ENCODE measurements at places on chromosomes 5 and 9.

DNA sequence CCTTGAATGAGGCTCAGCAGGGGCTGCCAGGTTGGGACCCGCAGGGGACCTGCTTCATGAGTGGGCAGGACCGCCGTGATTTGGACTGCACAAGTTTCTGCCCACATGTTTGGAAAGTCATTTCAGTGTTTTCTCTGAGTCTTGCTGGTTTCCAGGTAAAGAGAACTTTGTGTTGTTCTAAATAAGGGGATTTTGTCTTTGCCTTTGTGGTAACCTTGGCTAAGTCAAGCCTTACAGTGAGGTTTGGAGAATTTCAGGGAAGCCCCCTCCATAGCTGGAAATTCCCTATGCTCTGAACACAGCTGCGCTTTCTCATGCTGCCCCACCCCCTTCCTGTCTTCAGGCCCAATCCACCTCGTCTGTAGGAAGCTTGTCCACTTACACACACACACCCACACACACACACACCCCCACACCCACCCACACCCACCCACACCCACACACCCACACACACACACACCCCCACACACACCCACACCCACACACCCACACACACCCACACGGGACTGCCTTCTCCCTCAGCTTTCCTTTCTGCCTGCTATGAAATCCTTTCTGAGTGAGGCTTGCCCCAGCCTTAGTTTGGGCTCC is 270.1 kb downstream of the HSPA4 start:
- DNase-seq = no peak

DNA sequence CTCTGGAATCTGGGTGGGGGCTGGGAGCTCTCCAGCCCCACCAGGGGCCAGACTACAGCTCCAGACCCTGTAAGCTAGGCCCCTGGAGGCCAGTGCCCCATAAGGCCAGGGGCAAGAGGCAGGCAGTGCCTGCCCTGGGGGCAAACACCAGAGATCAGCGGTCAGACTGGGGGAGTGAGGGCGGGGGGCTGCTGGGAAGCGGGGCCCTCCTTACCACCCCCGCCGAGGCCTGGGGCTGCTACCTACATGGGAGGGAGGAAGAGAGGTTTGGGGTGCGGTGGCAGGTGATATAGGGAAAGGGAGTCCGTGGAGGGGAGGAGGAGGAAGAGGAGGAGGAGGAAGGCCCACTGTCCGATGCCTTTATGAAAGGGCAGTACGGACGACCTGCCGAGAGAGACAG is 12.7 kb downstream of the PRR7 start:
- no peak for DNase-seq

GRCh38 chr5:40781843-40782409 is 16.2 kb downstream of the PRKAA1 start:
- no peak for DNase-seq

GRCh38 chr5:142830241-142831008 is 60.2 kb downstream of the ARHGAP26 start:
- DNase-seq = no peak

DNA sequence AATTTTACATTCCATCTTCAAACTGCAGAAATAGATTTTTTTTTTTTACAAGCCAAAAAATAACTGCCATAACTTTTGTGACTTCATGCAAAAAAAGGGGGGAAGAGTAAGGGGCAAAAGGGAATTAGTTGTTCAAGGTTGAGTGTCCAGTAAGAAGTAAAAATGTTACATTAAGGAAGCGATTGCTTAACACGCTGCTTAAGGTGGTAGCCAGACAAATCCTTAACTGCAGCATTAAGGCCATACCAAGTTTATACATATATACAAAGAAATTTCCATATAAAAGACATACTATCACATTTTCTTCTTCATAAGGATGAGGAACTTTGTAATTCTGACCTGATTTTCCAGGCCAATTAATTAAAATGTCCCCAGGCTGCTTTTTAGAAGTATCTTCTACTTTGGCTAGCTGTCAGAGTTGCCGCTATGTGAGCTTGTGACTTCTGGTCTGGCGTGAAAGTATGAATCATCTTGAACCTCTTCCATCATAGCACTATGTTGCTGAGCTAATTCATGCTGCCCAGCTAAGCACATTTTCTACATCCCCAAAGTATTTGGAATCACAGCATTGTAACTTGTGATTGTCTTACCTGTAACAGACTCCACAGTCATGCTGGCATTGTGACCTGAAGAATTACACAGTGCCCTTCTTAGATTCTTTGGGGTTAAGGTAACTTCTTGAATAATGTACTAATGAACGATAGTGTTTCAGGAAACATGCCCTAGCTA is 40.0 kb downstream of the G3BP1 start:
- no peak for DNase-seq

- DNase-seq = no peak
Observed at GRCh38 chr9:37715260-37715659, 38.3 kb upstream of the TRMT10B start.

DNA sequence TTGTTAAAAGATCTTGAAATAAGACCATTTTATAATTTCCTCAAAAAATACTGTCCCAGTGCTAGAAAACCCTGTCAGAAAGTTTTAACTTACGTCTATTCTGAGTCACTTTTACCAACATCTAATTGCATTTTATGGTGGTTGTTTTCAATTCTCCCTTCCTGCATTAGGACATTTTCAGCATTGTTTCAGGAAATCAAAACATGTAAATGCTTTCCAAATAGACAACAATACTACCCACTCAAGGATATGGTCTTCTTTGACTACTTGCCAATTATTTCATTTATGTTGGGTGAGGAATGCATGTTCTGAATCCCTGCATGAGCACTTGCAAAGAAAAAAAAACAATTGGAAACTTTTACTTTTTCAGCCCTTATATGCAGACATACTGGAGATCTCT is 284.6 kb upstream of the PDE4D start:
- no peak for DNase-seq

- DNase-seq = no peak
Observed at GRCh38 chr5:165143741-165144140, 1638.3 kb downstream of the MAT2B start.

DNA sequence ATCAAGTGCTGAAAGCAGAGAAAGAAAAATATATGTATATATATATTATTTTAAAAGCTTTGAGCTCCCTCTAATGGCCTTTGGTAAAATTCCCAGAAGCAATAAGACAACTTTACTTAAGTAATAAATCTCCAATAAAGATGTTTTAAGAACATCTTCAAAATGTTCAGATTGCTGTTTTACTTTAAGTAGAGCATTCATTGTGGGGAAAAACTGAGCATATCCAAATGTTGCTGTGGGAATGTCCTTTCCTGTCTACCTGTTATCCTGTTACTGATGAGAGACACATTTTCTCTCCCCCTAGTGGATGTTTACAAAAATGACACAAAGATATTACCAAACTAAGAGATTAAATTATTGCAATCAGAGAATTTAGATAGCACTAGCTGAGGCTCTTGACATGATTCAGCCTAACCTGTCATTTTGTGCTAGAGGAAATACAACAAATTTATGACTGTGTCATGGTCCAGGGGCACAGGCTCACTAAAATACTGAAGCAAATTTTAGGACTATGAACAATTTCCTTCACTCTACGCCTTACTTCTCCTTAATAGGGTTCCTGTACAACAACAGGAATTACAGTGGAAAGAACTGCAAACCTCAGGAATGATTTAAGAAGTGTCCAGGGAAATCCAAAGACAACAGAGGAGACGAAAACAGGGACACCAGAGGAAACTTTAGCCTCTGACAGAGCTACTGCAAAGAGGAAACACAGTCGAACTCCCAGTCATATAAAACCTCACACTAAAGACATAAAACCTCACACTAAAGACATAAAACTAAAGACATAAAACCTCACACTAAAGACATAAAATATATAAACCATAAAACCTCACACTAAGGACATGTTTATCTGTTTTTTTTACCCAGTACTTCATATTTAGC is 24.3 kb upstream of the PRRC1 start:
- DNase-seq = no peak

DNA sequence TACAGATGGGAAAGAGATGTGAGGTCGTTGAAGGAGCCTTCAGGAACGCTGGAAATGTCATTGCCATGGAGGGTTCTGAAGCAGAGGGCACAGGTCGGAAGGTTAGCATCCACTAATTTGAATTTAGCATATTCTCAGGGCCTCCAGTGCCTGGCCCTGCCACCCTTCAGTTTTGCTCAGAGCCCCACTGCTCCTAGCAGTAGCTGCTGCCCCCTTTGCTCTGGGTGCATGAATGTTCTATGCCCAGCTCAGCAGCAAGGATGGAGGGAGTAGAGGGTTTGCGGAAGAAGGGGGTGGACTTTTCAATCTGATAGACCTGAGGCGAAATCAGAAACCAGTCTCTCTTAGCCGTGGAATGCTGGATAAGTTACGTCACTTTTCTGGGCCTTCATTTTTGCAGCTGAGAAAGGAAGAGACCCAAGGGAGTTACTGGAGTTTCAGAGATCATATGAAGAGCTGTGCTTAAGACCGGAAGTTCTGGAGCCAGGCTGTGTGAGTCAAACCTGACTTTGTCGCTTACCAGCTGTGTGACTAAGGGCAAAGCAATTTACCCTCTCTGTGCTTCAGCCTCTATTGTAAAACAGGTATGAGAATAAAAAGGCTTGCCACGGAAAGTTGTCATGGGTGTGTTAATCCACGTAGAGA is 133.2 kb upstream of the PANK3 start:
- no peak for DNase-seq

DNA sequence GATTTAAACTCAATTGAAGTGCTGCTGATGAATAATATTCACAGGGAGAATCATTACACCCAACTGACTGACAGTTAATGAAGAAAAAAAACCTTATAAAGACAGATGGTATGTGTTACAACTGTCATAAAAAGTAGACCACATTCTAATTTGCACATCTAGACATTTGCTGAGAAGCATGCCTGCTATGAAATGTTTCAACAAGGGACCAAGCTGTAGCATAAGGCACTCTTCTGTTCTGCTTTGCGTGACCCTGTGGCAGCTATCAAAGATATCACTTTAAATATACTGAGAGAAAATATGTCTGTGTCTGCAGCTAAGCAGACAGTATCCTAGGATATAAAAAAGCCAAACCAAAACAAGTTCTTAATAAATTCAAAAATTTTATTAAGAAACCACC is 153.7 kb downstream of the TMEM232 start:
- no peak for DNase-seq

DNA sequence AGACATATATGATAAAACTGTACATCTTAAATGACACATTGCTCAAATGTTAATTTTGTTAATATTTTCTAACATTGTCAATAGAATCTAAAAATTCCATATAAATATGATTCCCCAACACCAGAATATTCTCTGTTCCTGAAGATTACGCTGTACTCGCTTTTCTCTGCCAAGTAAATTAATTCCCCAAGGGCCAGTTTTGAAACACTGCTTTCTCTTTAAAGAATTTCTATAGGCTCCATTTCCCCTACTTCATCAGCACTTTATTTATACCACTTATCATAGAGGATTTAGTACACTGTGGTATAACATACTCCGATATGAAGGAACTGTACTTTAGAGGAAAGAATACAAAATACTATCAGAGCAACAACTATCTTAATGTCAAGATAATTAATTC is 101.4 kb upstream of the ACOT12 start:
- DNase-seq = no peak

GRCh38 chr5:156401804-156402203 is 74.8 kb downstream of the SGCD start:
- no peak for DNase-seq

- no peak for DNase-seq
Observed at GRCh38 chr9:73239570-73240265, 88.1 kb downstream of the ANXA1 start.

DNA sequence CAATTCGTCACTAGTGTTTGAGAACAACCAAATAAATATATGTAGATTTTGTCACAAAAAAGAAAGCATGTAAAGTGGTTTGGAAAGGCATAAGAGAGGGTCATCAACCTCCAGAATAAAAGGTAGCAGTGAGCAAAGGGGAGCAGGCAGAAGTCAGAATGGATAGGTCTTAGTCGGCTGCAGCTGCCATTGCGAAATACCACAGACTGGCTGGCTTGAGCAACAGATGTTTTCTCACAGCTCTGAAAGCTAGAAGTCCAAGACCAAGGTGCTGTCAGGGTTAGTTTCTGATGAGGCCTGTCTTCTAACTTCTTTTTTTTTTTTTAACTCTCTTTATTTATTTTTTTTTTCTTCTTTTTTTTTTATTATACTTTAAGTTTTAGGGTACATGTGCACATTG is 208.1 kb upstream of the PIK3R1 start:
- no peak for DNase-seq

DNA sequence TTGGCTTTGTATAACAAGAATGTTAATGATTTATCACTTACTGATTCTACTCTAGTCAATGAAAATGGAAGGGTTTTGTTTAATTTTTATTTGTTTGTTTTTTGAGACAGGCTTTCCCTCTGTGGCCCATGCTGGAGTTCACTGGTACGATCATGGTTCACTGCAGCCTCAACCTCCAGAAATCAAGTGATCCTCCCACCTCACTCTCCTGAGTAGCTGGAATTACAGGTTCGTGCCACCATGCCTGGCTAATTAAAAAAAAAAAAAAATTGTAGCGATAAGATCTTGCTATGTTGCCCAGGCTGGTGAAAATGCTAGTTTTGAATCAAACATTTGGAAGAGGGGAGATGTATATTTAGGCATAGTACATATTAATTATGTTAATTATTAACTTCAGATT is 209.4 kb downstream of the NFIB start:
- DNase-seq = no peak

Data from stimulated activated CD8-positive, alpha-beta memory T cell treated with anti-CD3 and anti-CD28 coated beads, Interleukin-15, amount 100 ng/mL, for 24 hours (primary cell).